ENCODE measurements at places on chromosomes 12 and 14.

- no peak for DNase-seq
Observed at GRCh38 chr14:67513631-67514108, 19.4 kb upstream of the PLEKHH1 start.

DNA sequence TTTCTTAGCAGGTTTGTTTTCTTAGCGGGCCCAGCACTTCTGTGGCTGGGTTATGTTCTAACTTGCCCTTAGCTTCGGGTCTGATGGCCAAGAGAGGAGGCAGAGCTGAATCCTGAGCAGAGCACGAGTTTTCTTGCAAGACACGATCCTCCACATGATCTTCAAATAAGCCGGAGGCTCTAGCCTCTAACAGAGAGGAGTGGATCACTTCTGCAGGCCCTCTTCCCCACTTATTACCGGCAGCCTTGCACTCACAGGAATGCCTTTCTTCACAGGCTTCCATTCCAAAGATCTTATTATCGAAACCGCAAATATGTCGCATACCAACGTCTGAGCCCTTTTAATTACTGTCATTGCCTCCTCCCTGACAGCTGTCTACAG lies 79.5 kb downstream of the SINHCAF start:
- no peak for DNase-seq

GRCh38 chr12:6452245-6452943 lies 552 bp downstream of the TAPBPL start:
- no peak for DNase-seq

GRCh38 chr12:124537525-124538193 lies 29.8 kb downstream of the NCOR2 start:
- no peak for DNase-seq

DNA sequence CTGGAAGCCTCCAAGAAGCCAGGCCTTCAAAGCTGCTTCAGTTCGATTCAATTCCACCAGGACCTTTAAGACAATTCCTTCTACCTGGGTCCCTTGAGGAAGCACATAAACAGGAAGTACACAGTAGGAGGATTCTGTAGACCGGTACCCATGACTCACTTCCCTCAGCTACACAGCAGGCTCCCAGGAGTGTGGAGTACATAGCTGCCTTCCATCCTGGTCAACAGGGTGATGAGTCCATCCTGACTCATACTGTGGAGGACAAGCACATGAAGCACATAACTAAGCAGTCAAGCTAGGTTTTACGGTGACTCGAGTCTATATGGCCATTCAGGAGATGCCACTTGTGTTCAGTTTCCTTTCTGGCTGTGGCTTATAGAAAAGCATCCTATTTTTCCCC lies 197.6 kb upstream of the RBM19 start:
- DNase-seq, result no peak
